NCI-H1092 treated with DMSO at 0.1 percent for 48 hours (cell line): ENCODE measurements at places on chromosomes 1 and 21.

DNA sequence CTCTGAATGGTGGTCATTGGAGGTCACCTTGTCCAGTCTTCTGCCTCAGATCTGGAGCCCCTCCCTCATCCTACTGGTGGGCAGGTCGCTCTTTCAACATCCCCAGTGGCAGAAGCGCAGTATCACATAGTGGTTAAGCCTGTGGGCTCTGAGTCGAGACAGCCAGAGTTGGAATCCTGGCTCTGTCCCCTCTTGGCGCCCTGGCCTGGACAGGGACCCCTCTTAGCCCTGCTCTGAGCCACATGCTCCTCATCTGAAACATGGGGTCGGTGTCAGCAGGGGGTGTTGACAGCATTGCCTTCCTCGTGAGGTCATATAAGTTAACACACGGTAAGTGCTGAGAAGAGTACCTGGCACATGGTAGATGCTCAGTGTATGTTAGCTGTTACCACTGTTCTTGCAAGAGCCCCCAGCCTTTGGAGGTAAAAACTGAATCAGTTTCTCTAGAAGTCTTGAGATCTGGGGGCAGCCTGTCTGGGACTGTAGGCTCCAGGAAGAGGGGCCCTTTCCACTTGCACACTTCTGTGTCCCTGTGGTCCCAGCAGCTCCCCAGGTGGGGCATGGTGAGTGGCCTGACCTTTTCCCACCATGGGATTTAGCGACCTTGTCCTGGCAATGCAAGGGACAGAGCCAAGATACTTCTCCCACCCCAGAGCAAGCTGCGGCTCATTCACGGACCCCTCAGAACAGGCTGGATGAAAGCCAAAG, 6.4 kb downstream of the ZC3H12A start:
- no peak for DNase-seq

- DNase-seq, result no peak
These were observed 19.0 kb upstream of the CASQ1 start for GRCh38 chr1:160171354-160171753.

DNA sequence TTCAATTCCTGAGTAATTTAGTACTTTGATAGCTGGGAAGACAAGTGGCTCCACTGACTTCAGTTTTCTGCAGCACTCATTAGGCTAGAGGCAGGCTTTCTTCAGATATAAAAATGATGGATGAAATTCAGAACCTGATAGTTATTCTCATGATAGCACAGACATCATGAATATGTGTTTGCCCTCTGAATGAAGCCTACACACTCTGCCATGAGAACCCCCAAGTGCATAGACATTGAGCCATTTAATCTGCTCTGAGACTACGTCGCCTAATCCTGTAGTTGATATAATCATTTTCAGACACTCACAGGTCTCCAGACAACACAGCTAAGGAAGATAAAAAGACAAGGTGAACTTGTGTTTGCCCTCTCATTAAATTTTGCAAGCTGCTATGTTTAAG, 566.1 kb downstream of the AMY1C start:
- no peak for DNase-seq

DNA sequence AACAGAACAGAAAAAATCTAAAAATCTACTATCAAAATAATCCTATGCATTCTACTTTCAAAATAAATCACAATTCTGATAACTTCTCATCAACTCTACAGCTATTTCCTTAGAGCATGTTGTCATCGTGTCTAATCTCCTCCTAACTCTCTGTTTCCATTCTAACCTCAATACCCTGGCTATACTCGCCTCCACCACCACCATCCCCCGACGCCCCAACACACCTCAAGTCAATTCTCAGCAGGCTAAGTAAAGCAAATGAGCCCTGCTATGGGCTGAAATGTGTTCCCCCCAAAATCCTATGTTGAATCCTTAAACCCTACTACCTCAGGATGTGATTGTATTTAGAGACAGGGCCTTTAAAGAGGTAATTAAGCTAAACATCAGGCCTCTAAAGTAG, 34.6 kb downstream of the NRDC start:
- no peak for DNase-seq

GRCh38 chr1:115225993-115226685, 111.9 kb downstream of the NGF start:
- no peak for DNase-seq

DNA sequence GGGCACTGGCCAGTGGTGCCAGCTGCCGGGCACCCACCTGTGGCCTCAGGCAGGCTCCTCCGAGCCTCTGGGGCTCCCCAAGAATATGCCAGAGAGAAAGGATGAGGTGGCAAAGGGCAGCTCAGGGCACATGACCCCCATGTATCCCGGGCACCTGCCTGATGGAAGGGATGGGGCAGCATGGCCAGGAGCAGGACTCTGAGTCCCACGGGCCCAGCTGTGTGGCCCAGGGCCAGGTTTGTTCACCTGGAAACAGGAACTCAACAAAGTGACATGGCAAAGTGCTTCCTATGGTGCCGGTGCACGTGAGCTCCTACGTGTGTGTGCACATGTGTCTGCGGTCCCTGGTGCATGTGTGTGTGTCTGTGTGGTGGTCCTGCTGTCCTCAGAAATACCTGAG, 9.5 kb upstream of the GPR153 start:
- no peak for DNase-seq

DNA sequence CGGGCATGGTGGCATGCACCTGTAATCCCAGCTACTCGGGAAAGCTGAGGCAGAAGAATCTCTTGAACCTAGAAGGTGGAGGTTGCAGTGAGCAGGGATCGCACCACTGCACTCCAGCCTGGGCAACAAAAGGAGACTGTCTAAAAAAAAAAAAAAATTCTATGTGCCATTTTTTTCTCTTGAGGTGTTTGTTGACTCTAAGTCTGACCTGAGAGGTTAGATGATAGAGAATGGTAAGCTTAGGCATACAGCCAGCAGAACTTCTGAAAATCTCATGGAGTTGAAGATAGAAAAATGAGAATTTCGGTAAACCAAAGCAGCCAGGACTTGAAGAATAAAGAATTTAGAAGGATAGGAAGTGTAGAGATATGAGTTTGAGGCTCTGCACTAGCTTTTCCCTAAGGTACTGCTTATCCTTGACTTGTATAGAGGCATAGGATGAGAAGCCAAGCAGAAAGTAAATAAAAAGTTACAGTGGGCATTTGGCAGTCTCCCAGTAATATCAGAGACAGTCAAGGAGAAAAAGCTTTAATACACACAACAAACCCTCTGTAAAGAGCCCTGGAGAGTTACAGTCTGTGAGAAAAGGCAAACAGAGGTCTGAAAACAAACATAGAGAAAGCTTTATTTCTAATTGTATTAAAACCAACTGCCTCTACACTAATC, 24.3 kb downstream of the F13B start:
- DNase-seq, result peak; percentile 96

- DNase-seq, result no peak
These were observed 19.9 kb upstream of the NMNAT2 start for GRCh38 chr1:183438060-183438459.

GRCh38 chr1:166907763-166908162, 31.7 kb upstream of the TADA1 start:
- no peak for DNase-seq

- DNase-seq, result no peak
These were observed 221.2 kb downstream of the FMN2 start for GRCh38 chr1:240312872-240313271.
